ENCODE measurements at places on chromosomes 7 and 10.

DNA sequence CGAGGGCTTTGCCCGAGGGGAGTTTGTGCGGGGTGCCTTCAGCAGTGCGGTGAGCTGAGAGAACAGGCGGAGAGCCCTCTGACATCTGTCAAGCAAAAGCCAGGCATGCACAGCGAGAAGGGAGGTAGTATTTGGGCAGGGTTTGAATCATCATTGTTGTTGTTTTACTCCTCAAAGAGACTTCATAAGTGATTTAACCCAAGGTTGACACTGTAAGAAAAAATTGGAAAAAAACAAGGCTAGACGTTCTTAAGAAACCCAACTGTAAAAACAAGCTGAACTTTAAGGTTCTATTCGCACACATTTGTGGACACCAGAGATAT, 1.3 kb downstream of the ADAM22 start:
- DNase-seq, result no peak

DNA sequence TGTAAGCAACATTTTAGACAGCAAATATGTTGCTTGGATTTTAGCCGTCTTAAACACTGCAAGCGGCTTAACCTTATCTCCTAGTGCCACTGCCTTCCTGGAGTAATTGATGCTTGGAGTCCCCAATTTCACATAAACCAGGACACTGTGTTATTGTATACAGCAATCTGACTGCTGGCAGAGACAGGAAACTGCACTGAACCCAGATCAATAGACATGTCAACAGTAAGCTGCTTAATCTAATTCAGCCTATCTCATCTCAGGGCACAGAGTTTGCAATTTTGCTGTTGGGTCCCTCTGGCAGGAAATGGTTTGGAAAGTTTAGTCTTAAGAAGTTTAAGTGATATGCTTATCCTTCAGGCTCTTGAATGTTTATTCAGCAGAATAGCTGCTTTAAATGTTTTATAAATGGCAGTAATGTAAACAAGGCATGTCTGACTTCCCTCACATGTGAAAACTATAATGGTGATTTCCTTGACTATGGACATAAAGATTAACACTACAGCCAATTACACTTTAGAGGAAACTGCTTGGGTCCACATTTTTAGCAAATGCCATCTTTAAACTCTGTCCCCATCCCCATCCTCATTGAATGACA, 598.6 kb downstream of the PARD3 start:
- no peak for DNase-seq

GRCh38 chr7:79298145-79298760, 155.2 kb downstream of the MAGI2 start:
- DNase-seq, result no peak

GRCh38 chr10:95482501-95483233, 78.5 kb downstream of the SORBS1 start:
- DNase-seq, result no peak

GRCh38 chr7:39978230-39978934, 28.3 kb downstream of the CDK13 start:
- no peak for DNase-seq

DNA sequence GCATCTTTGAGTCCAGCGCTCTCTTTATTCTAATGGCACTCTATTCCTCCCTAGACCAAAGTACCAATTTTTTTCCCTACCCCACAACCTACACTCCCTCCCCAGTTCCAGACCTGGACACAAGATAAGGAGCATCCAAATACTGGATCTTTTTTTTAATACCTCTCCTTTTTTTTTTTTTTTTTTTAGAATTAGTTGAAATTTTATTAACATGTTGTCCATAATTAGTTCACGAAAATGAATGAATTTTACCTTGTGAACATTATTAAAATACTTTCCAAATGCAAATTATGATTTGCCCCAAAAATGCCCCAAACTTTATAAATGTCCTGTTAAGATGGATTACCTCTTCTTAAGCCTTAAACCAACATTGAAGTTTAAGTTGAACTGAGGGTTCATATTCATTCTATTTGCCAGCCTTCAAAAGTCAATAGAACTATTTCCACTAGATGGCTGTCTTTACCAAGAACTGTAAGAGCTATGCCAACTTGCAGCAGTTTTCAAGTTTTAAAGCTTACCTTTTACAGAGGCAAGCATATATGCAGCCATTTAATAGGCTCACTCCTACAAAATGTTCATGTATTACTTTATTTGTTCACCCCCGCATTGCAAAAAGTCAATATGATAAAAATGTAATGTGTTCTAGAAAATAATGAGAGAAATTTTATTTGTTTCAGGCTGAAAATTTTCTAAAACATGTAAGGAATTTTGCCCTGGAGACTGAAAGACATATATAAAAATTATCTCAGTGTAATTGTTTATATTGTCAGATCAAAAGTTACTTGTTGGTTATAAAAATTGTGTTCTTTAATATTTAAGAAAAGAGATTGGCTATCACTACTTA, 39.7 kb upstream of the TNKS2 start:
- no peak for DNase-seq

DNA sequence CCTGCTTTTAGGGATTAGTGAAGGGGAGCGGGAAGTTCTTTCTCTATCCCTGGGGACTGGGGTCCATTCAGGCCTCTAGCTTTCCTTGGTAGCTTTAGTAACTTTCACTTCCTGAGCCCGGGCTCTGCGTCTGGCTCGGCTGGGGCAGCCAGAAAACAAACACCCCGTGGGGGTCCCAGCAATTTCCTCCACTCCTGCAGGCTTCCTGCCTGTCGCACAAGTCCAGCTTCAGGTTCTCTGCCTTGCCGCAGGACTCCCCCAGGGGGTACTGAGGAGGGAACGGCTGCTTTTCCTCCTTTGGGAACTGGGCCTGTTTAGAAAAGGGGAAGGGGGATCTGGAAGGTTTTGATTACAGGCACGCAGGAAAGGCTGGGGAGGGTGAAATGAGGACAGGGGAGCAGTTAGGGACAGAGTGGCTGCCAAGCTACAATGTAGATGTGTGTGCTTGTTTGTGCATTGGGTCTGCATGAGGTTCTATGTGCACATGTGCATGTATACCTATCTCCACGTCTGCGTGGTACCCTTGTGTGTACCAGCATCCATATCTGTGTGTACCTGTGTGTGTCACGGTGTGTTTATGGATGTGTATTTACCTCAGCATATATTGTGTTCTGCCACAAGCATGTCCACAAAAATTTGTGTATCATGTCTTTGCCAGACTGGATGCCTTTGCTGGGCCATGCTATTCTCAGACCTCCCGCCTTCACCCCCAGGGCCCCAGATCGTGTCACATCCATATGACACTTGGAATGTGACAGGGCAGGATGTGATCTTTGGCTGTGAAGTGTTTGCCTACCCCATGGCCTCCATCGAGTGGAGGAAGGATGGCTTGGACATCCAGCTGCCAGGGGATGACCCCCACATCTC, 2.0 kb downstream of the KAZALD1 start:
- no peak for DNase-seq

DNA sequence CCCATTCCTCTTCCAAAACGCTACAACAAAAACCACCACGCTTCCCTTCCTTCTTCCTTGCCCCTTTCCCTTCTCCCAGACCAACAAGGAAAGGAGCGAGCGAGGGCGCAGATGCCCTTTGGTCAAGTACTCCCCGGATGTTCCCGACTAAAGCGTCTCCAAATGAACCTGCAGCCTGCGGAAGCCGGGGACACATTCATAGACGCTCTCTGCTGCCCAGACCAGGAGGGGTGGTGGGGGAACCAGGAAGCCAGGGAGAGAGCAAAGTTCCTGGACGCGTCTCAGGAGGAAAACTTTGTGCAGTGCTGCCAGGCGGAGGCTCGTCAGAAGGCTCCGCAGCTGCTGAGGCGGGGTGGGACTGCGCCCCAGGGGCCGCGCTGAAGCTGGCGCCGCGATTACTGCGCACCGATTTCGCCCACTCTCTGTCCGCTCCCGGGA, 754 bp downstream of the SEMA3D start:
- no peak for DNase-seq

DNA sequence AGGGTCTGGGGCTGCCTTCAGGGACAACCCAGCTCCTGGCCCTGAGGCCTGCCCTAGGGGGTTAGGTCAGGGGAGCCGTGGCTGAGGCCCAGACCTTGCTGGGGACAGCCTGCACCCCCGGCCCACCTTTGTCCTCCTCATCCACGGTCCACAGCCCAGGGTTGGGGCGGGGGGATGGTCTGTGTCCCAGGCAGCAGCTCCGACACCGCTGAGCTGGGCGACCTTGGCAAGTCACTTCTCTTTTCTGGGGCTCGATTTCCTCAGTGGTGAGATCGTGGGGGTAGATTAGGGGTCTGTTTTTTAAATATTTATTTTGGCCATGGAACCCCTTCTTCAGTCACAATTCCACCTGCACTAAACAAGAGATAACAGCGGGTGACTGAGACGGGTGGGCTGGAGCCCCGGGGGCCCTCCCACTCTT, 30.9 kb downstream of the DNAJB12 start:
- no peak for DNase-seq

GRCh38 chr7:66356277-66356721, 151.2 kb downstream of the TPST1 start:
- DNase-seq, result no peak

DNA sequence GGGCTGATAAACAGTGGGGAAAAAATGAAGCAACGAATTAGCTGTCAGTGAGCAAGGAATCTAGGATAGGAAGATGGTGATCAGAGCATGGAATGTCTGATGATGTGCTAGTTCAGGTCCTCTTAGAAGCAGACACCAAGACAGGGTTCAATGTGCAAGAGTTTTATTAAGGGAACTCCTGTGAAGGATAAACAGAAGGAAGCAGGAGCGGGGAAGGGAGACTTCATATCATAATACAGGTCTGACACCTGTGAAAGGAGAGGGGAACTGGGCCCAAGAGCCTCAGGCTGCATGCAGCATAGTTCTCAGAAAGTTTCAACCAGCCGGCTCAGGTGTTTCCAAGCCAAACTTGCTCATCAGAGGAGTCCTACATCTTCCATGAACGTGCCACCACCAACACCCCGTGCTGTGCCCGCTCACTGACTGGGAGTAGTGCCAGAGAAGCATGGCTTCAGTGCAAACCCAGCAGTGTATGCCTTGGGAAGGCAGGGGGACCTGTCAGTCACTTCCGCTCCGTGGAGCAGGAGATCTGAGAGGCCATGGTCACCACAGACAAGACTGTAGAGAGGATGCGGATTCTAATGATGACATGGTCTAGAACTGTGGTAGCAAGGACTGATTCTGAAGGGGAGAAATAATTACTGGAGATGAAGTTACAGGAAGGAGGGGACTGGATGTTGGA, 45.8 kb downstream of the ZNF800 start:
- no peak for DNase-seq

- peak; percentile 99 for DNase-seq
These were observed at the start of gene MGMT for GRCh38 chr10:129466703-129467358. MGMT (plus strand) TSS chr10:129467241.

GRCh38 chr10:103241262-103242011, 4.2 kb upstream of the RPEL1 start:
- no peak for DNase-seq

DNA sequence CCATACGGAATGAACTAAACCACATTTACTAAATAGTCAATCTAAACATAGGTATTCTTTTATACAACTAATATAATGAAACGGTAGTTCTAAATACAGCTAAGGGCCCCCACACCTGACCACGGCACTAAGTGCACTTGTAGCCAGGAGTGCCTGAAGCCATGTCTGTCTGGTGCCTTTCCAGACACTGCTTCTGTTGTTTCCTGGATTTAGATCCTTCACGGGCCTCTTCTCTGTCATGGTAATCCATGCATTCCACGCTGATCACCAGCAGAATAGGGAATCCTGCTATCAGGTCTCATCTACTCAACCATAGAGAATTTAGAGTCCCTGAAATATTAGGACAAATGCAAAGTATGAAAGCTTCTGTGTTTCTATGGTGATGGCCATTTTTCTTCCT, 37.8 kb downstream of the OSBPL3 start:
- DNase-seq, result no peak

GRCh38 chr7:77783545-77783944, 14.7 kb downstream of the TMEM60 start:
- DNase-seq, result no peak

- DNase-seq, result no peak
These were observed 109.8 kb upstream of the NOBOX start for GRCh38 chr7:144513334-144513733.

DNA sequence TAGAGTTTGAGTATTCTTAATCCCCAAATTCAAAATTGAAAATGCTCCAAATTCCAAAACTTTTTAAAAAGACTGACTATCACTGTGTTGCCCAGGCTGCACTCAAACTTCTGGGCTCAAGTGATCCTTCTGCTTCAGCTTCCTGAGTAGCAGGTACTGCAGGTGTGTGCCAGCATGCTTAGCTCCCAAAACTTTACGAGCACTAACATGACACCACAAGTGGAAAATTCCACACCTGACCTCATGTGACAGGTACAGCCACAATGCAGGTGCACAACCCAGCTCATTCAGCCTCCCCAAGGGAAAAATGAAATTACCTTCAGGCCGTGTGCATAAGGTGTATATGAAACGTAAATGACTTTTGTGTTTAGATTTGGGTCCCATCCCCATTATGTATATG, 16.5 kb downstream of the CDC123 start:
- DNase-seq, result no peak
